ENCODE measurements at places on chromosomes 11 and 22. TPM values are rescaled to one million over a fixed set of nuclear protein-coding genes. Genes with fewer than 3 reads are reported as not detected.

TPBGL gene
- polyA plus RNA-seq: 0.07 TPM

ZC3H7B gene
- 68.3 TPM for polyA plus RNA-seq

RFPL2 gene
- polyA plus RNA-seq: 0.25 TPM

ACTN3 gene
- polyA plus RNA-seq: 0.67 TPM

GRAMD1B gene
- 9.7 TPM for polyA plus RNA-seq

CYB5R2 gene
- 25.9 TPM for polyA plus RNA-seq

GRCh38 chr11:90235526-90235925, 12.7 kb upstream of the CHORDC1 start:
- DNase-seq: no peak

GRCh38 chr11:10351435-10351764, 46.5 kb downstream of the ADM start:
- no peak for DNase-seq

GRCh38 chr11:109019342-109019936, 354.6 kb downstream of the DDX10 start:
- DNase-seq: no peak

DNA sequence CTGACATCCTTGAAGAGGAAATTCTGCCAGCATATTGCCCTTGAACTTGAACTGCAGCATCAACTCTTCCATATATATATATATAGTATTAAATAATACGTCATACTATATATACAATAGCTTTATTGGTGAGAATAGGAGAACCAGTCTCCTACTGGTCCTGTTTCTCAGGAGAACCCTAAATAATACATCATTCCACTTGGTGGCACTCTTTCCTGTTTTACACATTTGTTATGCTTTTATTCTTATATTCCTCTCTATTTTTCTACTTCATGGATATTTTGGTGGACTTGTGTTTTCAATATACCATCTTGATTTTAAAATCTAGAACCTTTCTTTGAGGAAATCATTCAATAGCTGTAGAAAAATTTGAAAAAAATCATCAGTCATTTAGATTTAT, 193.3 kb downstream of the TRPC6 start:
- no peak for DNase-seq

GRCh38 chr11:98531576-98531975, 489.2 kb upstream of the CNTN5 start:
- DNase-seq: no peak

DNA sequence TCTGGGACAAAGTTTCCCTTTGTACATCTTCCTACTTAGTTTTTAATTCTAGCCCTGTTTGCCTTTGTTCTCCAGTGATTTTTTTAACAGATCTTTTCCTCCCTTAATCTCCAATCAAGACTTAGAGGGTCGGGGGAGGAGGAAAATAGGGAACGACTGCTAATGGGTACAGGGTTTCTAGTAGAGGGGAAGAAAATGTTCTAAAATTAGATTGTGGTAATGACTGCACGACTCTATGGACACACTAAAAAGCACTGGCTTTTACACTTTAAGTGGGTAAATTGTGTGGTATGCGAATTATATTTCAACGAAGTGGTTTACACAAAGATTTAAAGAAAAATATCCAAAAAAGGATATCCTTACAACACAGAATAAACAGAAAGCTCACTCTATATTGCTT, 110.0 kb upstream of the SPON1 start:
- no peak for DNase-seq

- no peak for DNase-seq
Measured at GRCh38 chr11:128667873-128668272, 26.0 kb upstream of the FLI1 start.

DNA sequence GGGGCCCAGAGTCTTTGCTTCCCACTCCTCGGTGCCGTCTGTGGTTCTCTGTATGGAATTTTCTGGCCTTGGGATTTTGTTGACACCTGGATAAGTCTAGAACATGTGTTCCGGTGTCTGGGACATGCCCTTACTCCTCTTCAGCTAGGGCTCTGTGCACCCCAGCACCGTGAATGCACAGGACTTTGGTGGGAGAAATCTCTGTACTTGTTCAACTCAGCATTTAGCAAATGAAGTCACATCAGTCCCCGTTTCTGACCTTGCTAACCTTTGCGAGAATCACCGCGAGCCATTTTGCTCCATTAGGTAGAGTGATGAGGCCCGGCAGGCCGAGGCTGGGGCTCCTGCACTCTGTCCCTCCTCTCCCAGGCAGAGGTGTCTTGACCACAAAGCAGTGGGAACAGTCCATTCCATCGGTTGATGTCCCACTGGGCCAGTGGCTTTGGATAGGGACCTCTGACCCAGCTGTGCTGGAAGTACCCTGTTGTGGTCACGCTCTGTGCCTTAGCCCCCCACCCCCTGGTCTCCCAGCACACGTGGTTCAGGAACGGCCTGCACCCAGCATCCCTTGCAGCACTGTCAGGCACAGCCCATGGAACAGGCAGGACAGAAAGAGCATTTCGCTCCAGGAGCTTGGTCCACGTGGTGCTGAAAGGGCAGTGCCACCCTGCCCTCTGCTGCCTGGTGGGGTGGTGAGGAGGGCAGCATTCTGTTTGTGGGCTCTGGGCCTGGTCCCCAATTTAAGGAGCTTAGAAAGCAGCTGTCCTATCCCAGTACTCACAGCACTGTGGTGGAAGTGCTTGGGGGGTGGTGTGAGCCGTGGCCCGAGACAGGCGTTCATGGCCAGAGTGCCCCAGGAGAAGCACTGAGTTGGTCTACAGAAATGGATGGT, 73.4 kb downstream of the MED15 start:
- DNase-seq: no peak

- peak; percentile 78 for DNase-seq
Measured at GRCh38 chr11:27698872-27699241, 1.4 kb downstream of the BDNF start.

GRCh38 chr11:34595391-34595790, 25.5 kb upstream of the EHF start:
- no peak for DNase-seq

- no peak for DNase-seq
Measured at GRCh38 chr11:44207292-44207691, 102.6 kb downstream of the ALX4 start.

GRCh38 chr11:134138376-134138775, 69.5 kb downstream of the JAM3 start:
- no peak for DNase-seq

- DNase-seq: no peak
Measured at GRCh38 chr22:42612336-42612735, 2.3 kb downstream of the POLDIP3 start.

- DNase-seq: no peak
Measured at GRCh38 chr11:45945397-45945999, 23.0 kb downstream of the LARGE2 start.

GRCh38 chr11:99199341-99199740, 178.6 kb downstream of the CNTN5 start:
- no peak for DNase-seq

All from right renal cortex interstitium (tissue), 3 donors.